ENCODE measurements at places on chromosomes 4 and X. TPM values are rescaled to one million over a fixed set of nuclear protein-coding genes. Genes with fewer than 3 reads are reported as not detected.

DNA sequence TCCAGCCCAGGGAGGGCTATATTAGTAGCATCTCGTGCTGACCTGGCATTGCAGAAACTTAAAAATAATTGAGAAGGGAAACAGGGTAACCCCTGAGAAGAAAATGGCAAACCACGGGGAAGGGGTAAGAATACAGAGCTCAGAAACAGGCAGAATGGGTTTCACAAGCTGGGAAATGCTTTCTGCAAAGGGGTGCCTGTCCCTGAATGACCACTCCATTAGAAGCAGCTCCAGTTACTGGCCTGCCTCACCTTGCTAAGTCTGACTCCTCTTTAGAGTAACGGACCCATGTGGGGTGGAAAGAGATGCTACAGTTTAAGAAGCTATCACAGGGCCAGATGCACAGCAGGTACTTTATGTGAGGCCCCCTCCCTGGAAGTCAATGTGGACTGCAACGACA, 2.5 kb downstream of the WDR1 start:
- H3K36me3 ChIP-seq = no peaks in the 10 kb centered on the region
- no peak overlapping the region for H3K4me3 ChIP-seq
- H3K4me1 ChIP-seq = peaks cover 8% of the 10 kb centered on the region
- H3K27ac ChIP-seq = no peak overlapping the region

- no peak overlapping the region for H3K27ac ChIP-seq
- no peaks in the 10 kb centered on the region for H3K27me3 ChIP-seq
- H3K36me3 ChIP-seq = no peaks in the 10 kb centered on the region
These were observed 226.3 kb downstream of the PACRGL start for GRCh38 chr4:20926529-20926928.

DNA sequence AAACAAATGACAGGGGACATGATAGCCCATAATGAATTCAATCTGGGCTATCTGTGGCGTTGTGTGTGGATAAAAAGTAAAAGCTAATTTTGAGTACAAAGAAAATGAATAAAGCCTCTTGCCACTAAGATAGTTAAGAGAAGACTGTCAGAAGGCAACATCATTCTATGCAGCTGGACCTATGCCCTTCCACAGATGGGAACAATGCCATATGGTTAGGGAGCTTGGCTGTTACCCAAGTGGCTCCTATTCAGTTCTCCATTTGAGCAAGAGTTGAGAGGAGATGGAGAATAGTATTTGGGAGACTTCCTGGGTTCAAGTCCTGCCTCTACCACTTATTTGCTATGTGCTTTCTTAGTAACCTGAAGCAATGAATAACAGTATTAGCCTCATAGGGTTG, 107.7 kb downstream of the ANXA3 start:
- H3K4me1 ChIP-seq = no peaks in the 10 kb centered on the region
- no peak overlapping the region for H3K4me3 ChIP-seq
- H3K27me3 ChIP-seq = no peaks in the 10 kb centered on the region
- no peak overlapping the region for H3K27ac ChIP-seq

DNA sequence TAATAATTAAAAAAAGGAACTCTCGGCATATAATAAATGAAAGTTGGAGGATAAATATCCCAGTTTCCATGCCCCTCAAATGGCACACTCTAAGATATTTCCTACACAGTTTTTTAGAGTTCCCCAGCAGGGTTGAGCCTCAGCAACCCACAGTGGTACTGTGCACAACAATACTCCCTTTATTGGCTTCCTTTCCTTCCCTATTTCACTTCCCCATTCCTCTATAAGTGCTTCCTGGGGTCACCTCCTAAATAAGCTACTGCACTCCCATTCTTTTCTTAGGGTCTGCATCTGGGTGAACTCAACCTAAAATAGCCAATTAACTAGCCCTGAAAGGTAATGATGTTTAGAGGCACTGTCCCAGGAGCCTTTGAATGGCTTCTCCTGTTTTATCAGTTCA, 76.4 kb upstream of the NHS start:
- no peak overlapping the region for H3K27ac ChIP-seq
- H3K4me1 ChIP-seq = no peaks in the 10 kb centered on the region
- H3K36me3 ChIP-seq = no peaks in the 10 kb centered on the region
- H3K4me3 ChIP-seq = peak overlapping the region; percentile 44

DNA sequence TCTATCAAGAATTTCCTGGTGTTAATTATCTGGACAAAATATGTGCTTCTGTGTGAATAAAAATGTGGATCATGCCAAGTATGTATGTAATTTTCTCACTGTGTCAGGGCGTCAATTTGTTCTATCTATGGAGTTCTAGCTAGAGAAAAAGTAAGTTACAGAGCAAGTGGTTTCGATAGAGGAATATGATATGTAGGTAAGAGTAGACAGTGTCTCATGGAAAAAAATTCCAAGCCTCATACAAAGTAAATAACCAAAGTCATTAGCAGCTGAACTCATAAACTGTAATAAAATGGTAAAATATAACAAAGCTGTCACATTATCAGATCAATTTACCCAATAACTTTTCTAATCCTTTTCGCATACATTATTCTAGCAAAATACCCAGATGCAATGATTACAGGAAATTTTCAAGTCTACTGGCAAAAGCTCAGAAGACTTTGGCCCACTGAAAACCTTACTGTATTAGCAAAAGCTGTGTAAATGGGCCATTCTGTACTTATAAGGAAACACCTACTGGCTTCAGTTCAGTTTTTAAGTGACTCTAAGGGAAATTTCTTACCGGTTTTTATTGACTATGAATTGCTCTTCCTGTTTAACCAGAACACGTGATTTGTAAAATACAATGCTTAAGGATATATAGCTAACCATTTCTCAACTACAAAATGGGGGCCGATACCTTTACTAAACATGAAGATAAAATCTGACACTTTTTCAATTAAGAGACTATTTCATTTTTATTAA, 121.0 kb upstream of the ARSJ start:
- no peaks in the 10 kb centered on the region for H3K27me3 ChIP-seq
- H3K36me3 ChIP-seq = no peaks in the 10 kb centered on the region
- no peak for DNase-seq
- H3K4me1 ChIP-seq = no peaks in the 10 kb centered on the region
- H3K4me3 ChIP-seq = no peak overlapping the region

- no peak overlapping the region for H3K27ac ChIP-seq
- no peaks in the 10 kb centered on the region for H3K36me3 ChIP-seq
- H3K27me3 ChIP-seq = no peaks in the 10 kb centered on the region
- H3K4me3 ChIP-seq = no peak overlapping the region
- no peaks in the 10 kb centered on the region for H3K4me1 ChIP-seq
These were observed 128.8 kb downstream of the GPAT3 start for GRCh38 chr4:83664741-83665140.

DNA sequence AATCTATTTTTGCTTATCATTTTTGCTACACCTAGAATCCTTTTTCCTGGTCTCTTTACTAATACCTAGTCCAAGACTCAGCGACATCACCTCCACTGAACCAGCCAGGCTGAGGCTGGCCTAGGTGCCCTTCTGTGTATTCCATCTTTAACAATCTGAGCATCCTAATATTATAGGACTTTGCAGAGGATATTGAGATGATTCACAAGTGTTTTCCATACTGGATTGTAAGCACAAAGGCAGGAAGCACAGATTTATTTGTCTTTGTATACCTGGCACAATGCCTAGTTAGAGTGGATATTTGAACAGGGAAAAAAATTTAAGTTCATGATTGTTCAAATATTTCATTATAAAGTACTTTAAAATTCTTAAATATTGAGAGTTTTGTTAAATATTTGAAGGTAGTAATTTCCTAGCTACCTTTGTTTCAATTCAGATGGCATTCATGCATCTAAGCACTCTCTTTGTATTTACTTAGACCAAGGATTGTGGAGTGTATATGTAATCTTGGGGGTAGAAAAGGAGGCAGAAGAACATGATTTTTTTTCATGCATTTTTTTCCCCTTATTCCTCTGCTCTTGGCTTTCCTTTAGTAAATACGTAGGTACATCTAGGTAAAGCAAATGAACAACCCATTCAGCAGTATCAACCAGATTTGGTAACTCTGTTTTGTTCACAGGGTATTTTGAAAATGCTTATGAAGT, 18.4 kb downstream of the SMARCA5 start:
- no peaks in the 10 kb centered on the region for H3K27me3 ChIP-seq
- no peak for DNase-seq
- H3K4me1 ChIP-seq = no peaks in the 10 kb centered on the region
- H3K27ac ChIP-seq = no peak overlapping the region

GRCh38 chr4:14644580-14645282, 357.6 kb upstream of the CPEB2 start:
- no peak overlapping the region for H3K4me3 ChIP-seq
- H3K36me3 ChIP-seq = no peaks in the 10 kb centered on the region
- H3K4me1 ChIP-seq = no peaks in the 10 kb centered on the region
- no peaks in the 10 kb centered on the region for H3K27me3 ChIP-seq
- DNase-seq = no peak

DNA sequence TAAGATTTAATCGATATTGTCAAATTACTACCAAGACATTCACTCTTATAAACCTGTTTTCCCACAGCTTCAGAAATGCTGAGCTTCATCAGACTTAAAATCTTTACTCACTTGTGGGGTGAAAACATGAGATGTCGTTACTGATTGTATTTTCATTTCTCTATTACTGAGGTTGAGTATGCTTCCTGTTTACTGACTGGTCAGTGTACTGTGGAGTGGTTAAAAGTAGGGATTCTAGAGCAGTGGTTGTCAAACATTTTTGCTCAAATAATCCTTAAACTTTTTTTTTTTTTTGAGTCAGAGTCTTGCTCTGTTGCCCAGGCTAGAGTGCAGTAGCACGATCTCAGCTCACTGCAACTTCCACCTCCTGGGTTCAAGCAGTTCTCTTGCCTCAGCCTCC, 50.3 kb downstream of the NSUN7 start:
- no peaks in the 10 kb centered on the region for H3K36me3 ChIP-seq
- H3K27ac ChIP-seq = no peak overlapping the region
- H3K4me1 ChIP-seq = no peaks in the 10 kb centered on the region
- H3K4me3 ChIP-seq = no peak overlapping the region
- DNase-seq = no peak

DNA sequence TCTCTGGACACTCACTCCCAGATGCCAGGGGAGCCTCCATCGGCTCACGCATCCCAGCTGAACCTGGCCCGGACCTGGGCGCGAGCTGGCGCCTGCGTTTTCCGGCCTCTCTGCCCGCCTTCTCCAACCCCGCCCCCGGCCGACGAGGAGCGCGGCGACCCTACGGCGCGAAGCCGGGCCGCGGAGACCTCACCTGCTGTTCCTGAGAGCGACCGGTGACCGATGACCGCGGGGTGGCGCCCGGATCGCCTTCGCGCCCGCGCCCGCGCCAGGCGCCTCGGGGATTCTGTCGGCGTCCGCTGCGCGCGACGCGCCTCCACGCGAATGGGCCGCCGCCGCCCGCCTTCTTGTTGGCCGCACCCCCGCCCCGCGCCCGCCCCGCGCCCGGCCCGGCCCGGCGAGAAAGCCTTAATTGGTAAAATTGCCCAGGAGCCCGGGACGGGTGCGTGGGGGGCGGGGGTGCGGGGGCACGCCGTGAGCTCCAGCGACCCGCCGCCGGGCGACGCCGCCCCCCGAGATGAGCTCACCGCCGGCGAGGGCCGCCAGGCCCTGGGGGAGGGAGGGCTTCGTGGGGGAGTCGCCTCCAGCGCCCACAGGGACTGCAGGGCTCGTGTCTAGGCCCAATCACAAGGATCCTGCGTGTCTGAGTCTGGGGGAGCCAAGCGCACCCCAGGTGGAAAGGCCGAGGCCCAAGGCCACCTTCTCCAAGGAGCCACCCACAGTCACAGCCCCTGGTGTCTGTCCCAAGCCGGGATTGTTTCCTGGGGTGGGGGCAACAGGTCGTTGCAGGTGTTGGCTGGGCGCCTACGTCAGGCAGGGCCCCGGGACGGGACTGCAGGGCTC, at the start of gene FLNA:
FLNA (minus strand) TSS at position 322 of the 843 bp plus-strand sequence. CDS start 3,389 bp downstream, outside the sequence.
- no peaks in the 10 kb centered on the region for H3K4me1 ChIP-seq
- H3K36me3 ChIP-seq = no peaks in the 10 kb centered on the region
- H3K27me3 ChIP-seq = no peaks in the 10 kb centered on the region
- H3K27ac ChIP-seq = peak within 1 kb of the TSS; percentile 91
- no peak for DNase-seq
- peak within 1 kb of the TSS; percentile 79 for H3K4me3 ChIP-seq

DNA sequence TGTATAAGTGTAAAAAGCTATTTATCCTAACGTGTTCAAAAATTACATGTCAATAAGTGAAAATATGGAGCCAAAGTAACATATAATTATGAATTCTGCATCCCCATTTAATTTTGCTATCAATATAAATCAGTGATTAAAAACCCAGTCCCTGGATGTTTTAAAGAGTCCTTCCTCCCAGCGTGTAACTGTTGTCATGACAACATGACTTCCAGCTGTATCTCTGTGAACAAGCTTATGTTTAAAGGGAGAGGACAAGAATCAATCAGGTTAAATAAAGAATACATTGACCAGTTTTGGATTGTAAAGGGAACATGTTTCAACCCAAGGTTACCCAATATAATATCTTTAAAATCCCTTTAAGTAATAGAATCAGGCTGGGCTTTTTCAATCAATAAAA, 219.7 kb downstream of the NSUN7 start:
- H3K4me1 ChIP-seq = no peaks in the 10 kb centered on the region
- DNase-seq = no peak
- no peak overlapping the region for H3K4me3 ChIP-seq

DNA sequence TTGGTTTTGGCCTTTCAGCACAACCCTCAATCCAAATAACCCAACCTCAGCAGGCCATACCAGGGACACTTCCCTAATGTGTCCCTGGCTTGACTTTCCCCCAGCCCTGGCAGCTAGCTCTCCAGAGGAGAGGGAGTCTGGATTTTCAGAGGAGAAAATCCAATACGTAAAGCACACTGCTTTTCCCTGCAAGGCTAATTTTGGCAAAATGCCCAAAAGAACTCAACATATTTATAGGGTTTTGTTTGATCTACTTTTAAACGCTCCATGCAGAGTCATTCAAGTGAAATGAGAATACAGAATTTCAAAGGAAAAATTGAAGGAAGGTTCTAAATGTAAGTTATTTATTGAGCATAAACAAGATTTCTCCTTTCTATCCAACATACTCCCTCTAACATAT, 167.2 kb downstream of the SH3KBP1 start:
- H3K27me3 ChIP-seq = peaks cover 5% of the 10 kb centered on the region
- no peaks in the 10 kb centered on the region for H3K4me1 ChIP-seq
- no peak overlapping the region for H3K27ac ChIP-seq
- no peak overlapping the region for H3K4me3 ChIP-seq

The AKAP14 gene
- not detected for total RNA-seq

The XG gene
- 2.6 TPM for total RNA-seq

The P2RY8 gene
- total RNA-seq = 1.5 TPM

The RAB40A gene
- total RNA-seq = 2.5 TPM

The SOWAHD gene
- 0.33 TPM for total RNA-seq

The GLOD5 gene
- 0.66 TPM for total RNA-seq

The SSX2B gene
- not detected for total RNA-seq

The CLIC2 gene
- 18.4 TPM for total RNA-seq

All from breast epithelium (tissue), 4 donors.